ENCODE measurements at places on chromosomes 12 and 14.

DNA sequence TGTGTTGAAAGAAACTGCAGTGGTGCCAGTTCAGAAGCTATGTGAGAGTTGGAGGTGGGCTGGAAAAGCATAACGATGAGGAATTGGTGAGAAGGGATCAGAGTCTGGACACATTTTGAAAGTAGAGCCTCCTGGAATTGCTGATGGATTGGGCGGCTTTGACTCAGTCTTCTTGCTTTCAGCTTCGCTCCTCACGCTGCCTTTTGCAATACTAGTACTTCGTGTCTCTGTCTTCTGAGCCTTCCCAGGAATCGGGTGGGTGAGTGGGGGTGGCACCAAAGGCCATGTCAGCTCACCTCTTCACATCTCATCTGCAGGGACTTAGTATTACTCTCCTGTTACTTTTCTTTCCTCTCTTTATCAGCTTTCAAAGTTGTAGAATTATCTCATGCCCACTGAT is 101.6 kb upstream of the RFX4 start:
- no peak for DNase-seq

GRCh38 chr12:106582641-106583230 is at the start of gene RFX4:
TSS of gene RFX4 (plus strand) at chr12:106583004. CDS start at chr12:106583321, 317 bp downstream.
- DNase-seq: no peak

GRCh38 chr12:107929436-107929835 is 154.9 kb downstream of the ASCL4 start:
- no peak for DNase-seq

- no peak for DNase-seq
Measured at GRCh38 chr12:124529565-124530276, 37.7 kb downstream of the NCOR2 start.

All from cerebellar nuclear complex (tissue), 1 donor.